ENCODE measurements at places on chromosomes 1 and 21.

GRCh38 chr1:86156566-86157455 is at the start of gene COL24A1:
COL24A1 (minus strand) TSS chr1:86156772; CDS start chr1:86156396, 376 bp downstream.
- no peak for DNase-seq

- peak; percentile 6 for DNase-seq
Measured at GRCh38 chr1:21814241-21814918, 2.3 kb downstream of the LDLRAD2 start.

- no peak for DNase-seq
Measured at GRCh38 chr1:184952428-184952827, 21.9 kb downstream of the NIBAN1 start.

DNA sequence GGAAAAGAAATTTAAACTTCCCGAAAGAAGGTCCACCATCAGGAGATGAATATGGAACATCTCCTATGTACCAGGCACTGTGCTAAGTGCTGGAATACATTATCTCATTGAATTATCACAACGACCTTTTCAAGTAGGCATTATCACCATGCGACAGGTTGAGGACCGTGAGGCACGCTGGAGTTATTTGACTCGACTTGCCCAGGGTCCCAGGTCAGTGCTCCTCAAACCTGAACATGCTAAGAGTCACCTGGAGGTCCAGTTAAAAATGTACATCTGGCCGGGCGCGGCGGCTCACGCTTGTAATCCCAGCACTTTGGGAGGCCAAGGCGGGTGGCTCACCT is 15.9 kb upstream of the AGTRAP start:
- no peak for DNase-seq

DNA sequence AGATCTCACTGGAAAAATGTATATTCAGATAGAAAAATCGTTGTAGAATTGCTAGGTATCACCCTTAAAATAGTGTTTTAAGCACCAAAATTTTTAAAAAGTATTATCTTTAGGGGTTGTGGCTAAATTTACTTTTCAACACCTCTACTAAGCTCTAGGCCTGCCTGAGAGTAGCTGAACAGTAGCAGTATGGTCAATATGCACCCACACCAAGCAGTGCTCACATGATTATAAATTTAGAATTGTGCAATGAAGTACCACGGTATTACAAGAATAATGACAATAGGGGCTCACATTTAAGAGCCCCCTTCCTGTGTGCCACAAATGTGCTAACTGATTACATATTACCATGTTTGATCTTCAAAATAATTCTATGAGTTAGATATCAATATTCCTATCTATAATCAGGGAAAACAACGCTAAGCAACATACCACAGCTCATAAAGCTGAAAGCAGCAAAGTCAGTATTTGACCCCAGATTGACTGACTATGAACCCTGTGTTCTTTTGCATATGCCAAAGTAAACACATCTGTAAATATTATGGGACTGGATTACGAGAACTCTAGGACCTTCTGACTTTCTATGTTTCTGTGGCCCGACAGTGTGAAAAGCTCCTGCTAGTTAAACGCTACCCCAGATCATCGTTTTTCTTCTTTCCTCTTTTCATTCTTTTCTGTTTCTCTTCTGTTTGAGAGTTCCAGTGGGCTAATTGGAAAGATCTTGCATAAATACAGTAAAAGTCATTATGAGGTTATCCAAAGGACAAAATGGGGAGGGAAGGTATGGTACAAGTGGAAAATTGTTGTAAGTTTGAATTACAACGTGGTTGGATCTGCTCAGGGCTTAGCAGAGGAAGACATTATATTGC is 201.1 kb upstream of the C1orf87 start:
- no peak for DNase-seq

- DNase-seq: no peak
Measured at GRCh38 chr1:116786049-116786448, 31.8 kb downstream of the CD2 start.

- no peak for DNase-seq
Measured at GRCh38 chr21:41995577-41995976, 14.6 kb downstream of the ZBTB21 start.

- DNase-seq: no peak
Measured at GRCh38 chr1:30033256-30034104, 689.9 kb downstream of the MATN1 start.

DNA sequence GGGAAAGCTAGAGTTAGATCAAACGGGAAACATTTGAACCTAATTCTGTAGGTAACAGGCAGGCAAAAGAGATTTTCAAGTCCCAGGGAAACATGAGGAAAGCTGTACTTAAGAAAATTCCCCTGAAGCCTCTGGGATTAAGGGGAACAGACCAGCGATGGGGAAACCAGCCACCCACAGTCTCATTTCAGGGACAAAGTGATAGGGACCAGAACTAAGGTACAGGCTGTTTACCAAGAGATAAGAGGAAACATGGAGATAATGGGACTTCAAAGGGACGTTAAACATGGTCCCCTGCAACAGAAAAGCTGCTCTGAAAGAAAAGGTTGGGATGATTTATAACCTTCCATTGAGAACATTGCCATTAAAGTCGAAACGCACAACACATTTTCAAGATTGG is 84.4 kb downstream of the NTPCR start:
- DNase-seq: no peak

GRCh38 chr1:186772228-186772627 is 56.5 kb upstream of the PLA2G4A start:
- no peak for DNase-seq

- DNase-seq: no peak
Measured at GRCh38 chr1:171127501-171127900, 36.8 kb downstream of the FMO3 start.

GRCh38 chr1:247385283-247385682 is 30.7 kb upstream of the NLRP3 start:
- no peak for DNase-seq

GRCh38 chr1:113375878-113376277 is 14.4 kb upstream of the MAGI3 start:
- DNase-seq: no peak

GRCh38 chr1:66436378-66437135 is 97.4 kb upstream of the SGIP1 start:
- peak; percentile 68 for DNase-seq

GRCh38 chr21:44024887-44025353 is 12.8 kb downstream of the TRAPPC10 start:
- DNase-seq: no peak

DNA sequence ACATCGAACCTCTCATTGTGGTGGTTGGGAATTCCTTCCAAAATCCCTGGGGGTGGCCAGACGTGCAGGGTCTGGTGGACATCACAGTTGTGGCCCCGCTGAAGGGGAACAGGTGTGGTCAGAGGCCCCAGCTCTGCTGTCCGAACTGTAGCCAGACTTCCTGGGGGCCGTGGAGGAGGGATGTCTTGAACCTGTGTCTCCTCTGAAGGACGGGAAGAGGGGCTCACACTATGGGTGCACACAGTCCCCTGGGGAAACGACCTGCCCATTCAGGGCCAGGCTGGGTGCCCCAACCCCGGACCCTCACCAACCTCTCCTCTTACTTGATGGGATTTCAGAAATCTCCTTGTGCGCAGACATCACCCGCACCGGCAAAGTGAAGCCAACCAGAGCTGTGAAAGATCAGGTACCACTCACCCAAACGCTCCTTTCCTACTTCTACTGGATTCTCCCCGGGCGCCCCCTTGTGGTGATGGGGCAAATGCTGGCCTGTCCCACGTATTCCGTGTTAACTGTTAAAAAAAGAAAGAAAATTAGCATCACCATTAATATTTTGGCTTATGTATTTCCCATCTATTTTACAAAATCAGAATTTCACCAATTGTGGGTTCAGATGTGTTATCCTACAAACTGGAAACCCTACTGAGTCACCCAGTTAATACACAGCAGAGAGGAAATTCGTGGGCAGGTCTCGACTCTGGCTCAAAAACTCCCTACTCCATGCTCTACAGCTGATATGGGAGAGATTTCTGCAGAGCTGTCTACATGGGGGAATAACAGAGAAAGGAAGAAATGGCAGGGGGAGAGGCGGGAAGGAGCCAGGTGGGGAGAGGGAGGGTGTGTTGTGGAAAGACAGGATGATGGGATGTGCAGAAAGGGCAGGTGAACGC is 28.1 kb downstream of the PADI4 start:
- peak; percentile 53 for DNase-seq

- DNase-seq: no peak
Measured at GRCh38 chr1:67755619-67756018, 70.6 kb downstream of the GADD45A start.

DNA sequence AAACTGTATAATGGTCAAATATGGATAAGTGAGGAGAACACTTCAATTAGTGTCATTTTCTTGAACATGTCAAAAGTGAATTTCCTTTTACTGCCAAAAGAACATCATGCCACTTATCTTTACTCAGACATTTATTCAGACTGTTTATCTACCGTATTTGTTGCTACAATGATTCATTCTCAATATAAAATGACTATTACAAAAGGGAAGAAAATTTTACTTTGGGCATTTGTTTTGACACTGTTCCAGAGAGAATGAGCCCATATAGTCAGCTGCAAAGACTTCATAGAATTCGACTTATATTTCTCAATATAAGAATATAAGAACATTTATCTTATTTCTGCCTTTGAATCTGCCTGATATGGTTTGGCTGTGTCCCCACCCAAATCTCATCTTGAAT is 1699.1 kb downstream of the BRINP3 start:
- DNase-seq: no peak

DNA sequence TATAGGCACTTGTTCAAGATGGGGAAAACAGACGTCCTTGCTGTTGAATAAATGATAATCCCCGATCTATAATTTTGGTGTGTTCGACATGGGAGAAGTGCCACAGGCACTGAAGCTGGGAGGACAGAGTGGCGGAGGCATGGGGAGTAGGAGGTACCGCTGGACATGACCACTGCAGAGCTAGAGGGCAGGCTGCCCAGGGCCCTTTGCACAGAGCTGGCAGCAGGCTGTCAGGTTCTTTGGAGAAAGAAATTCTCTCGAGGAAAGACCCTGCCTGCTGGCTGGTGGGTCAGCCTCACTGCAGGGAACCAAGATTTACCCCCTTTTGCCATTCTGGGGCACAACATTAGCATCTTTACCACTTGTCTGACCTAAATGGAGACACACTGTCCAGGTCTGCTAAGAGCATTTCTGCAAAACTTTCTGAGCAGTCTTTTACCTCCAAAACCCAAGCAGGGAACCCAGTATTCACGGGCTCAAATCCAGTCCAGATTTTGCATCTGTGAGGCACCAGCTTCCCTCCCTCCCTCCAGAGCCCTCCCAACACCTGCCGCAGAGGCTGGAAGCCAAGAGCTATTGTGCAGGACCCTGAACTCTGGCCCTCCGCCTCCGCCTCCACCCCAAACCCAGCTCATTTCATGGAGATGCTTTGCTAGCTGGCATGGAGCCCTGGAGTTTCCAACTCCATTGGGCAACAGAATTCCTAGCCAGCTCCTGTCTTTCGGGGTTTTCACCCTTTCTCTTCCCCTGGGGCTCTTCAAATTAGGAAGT is 142.3 kb downstream of the PLXNA2 start:
- no peak for DNase-seq

- DNase-seq: no peak
Measured at GRCh38 chr1:26999440-26999987, 6.0 kb downstream of the TRNP1 start.

- no peak for DNase-seq
Measured at GRCh38 chr1:156407344-156407743, 38.3 kb downstream of the RHBG start.

- DNase-seq: no peak
Measured at GRCh38 chr1:204102739-204103430, 30.0 kb downstream of the SOX13 start.

DNA sequence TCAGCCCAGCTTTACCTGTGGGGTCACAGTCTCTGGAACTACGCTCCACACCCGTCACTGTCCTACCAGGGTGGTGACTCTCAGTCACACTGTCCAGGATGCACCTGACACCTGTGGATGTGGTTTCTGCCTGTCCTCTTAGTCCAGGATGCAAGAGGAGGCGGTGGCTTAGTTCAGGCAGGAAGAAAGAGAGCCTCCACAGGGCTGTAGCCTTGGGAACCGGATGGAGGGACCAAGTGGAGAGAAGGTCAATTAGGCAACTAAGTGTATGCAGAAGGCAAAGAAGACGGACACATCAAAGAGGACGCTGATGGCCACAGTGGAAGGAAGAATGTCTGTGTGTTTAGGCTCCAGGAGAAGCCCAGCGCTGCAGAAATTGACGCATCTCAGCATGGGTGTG is 153.9 kb upstream of the IRF2BP2 start:
- DNase-seq: no peak

DNA sequence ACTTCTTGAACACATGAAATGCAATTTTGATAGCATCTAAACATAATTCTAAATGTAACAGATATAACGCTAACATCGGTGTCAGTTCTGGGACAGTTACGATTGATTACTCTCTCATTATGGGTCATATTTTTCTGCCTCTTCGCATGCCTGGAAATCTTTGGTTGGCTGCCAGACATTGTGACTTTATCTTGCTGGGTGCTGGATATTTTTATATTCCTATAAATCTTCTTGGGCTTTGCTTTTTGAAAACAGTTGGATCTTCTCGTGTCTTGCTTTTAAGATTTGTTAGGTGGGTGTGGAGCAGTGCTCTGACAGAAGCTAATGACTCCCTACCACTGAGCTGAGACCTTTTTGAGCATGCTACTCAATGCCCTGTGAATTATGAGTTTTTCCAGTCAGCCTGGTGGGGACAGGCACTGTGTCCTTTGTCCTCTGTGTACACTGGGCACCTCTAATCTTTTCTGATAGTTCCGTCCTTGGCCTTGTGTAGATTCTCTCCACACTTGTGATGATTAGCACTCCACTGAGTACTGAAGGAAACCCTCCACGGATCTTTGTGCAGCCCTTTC is 28.0 kb upstream of the EDARADD start:
- DNase-seq: no peak

DNA sequence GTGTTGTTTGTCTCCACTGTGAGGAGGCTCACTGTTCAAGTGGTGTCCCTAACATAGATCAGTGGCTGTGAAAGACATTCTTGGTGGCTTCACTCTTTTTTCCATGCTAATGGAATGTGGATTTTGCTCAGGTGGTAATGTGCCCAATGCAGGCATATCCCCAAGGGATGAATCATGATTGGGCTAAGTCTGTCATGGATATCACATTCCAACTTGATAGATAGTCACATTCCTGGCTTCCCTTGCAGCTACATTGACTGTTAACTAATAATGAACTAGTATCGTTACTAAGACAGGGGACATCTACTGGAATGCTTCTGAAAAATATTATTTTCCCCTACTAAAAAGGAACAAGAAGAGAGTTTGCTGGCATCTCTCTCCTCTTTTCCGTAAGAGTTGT is 86.3 kb upstream of the SOD1 start:
- no peak for DNase-seq

Measured in activated naive CD4-positive, alpha-beta T cell treated with Interleukin-2 at 50 U/mL for 16 hours (primary cell).